ENCODE measurements at places on chromosomes 11 and 22.

DNA sequence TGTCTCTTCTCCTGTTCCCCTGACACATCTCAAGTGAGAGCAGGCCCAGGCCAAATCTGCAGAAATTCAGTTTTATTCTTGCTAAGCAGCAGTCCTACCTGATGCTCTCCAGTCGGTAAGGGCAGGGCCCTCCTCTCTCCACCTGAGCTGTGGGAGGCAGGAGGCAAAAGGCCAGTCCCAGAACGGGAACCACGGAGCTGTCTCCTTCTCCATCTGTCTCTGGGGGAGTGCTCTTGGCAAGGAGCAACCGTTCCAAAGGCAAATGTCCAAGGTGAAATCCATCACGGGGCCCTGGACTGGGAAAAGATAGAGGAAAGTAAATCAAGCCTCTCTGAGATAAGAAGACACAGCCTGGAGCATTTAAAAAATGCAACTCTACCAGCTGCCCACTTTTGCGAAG is 65.2 kb upstream of the CDON start:
- no peak for DNase-seq

DNA sequence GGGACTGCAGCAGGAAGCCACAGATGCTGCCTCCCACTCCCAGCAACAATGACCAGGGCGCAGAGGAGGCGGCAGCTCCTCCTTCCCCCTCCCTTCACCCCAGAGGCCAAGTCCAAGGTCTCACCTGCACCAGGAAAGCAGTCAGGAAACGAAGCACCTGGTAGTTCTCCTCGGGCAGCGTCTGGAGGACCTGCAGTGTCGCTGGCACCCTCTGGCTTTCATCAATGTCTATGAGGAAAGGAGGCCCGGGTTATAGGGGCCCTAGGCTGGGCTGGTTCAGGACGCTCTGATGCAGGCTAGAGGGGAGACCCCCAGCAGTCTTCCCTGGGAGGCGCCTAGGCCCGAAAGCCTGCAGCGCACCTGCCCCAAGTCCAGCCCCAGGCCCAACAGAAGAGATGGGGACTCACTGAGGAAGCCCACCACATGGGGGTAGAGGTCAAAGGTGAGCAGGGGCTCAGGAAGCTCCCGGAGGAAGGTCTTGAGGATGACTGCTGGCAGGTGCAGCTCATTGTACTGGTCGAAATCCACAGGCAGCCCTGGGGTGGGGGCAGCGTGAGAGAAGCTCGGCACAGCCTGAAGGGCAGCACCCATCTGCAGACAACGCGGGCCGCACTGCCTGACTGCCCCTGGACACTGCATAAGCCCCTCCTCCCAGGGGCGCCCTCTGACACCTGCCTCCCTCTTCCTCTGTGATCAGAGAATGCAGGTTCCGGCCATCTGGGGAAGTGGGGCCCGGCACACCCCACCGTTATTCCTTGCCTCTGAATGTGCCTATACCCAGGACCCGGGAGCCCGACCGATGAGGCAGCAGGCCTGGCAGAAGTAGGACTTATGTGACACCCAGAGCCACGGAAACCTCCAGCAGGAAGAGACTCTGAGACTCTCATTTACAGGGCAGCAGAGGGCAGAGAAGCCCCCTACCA is 20.9 kb downstream of the ARHGAP1 start:
- no peak for DNase-seq

- no peak for DNase-seq
Measured at GRCh38 chr11:95968585-95968984, 44.7 kb upstream of the MTMR2 start.

DNA sequence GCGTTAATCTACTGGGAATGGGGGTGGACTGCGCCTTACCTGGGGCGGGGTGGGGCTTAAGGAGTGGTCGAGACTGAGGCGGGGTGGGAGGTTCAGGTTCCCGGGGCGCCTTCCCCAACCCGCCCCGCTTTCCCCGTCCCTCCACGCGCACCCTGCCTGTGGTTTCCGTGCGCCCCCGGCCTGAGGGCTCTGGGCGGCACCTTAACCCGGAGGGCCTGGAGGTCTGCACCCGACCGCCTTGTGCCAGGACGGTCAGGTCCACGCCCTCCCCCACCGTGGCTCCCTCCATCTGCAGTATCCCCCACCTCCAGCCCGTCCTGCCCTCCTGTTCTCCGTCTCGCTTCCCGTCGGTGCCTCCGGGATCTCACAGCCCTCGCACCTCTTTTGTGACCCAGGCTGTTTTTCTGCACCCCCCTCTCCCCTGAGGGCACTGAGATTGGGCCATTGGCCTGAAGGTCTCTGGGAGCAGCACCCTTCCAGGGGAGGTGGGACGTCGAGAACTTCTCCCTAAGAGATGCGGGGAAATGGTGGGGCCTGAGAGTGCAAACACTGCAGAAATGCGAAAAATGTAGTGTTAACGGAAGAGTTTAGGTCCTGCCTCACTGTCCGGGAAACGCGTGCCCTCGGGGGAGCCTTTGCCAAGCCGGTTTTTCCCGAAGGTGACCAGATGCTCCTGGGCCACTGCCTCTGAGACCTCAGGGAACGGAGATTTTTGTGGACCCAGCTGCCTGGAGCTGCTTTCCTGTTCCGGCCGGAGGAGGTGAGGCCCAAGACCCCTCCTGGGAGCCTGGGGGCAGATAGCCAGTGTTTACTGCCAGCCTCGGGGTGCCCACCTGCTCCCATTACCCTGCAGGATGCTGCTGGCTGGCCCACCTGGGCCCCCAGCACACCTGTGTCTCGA is 1.2 kb upstream of the ASCL2 start:
- DNase-seq = no peak

- no peak for DNase-seq
Measured at GRCh38 chr11:74992852-74993251, 4.1 kb downstream of the NEU3 start.

DNA sequence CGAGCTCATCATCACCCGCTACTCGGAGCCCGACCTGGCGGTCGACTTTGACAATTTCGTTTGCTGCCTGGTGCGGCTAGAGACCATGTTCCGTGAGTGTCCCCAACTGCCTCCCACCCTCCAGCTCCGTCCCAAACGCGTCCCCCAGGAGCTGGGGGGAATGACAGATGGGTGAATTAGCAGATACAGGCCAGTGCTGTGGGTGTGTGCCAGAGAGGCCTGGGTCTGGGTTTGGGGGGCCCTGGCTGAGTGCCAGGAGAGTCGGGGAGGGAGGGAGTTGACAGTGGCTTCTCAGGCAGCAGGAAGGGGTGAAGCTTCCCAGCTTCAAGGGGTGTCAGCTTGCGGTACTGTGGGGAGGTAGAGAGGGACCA is 28.6 kb downstream of the CAPN1 start:
- no peak for DNase-seq

DNA sequence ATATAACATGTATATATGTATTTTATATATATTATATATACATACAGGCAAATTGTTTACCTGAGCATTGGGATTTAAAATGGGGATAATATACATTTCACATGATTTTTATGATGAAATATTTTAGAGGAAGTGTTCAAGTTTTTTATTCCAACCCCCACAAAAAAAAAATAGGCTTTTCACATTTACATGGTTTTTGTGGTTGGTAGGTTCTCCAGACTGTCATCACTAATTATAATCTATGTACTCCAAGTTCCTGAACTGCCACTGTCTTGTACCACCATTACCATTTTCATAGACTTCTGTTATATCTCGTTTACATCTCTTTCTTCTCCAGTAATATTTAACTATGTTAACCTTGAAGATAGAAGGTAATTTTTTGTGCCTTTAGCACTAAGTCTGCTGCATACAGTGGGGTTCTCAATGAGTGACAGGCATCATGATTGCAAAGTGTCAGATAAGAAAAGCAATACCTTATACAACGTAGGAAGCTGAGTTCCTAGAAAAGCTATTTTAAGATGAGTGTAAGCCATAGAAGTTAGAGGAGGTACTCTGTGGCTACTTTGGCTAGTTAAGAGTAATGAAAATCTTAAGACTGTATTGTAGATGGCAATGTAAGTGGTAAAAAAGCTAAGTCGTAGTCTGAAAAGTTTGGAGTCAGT is 5.2 kb downstream of the TMEM126A start:
- DNase-seq = no peak

- no peak for DNase-seq
Measured at GRCh38 chr11:70415191-70415590, 16.9 kb downstream of the CTTN start.

- DNase-seq = no peak
Measured at GRCh38 chr11:71420455-71421241, 27.5 kb downstream of the DHCR7 start.

DNA sequence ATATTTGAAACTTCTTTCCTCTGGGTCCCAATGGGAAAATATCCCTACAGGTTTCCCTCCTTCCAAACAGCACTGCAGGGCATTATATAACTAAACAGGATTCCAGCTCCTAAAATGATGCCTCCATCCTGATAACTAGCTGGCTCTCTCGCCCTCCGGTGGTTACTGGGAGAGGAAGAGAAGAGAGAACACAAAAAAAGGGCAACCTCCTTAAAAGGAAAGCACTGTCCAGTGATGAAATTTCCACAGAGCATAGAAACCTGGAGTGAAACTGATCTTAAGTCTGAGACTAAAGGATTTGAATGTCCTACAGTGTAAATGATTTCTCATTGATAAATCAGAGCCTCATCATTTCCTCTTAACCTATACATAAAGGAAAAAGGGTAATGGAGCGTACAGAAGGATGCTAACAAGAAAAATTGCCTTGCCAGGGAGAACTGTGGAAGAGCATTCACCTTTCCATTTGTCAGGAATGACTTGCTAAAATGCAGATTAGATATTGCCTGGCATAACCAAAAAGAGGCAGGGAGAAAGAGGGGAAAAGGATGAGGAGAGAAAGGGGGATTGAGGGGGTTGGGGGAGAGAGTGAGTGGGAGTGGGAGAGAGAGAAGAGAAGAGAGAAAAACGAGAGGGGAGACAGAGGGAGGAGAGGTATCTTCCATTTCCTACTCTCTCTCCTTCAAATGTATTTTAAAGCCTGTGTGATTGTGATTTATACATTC is 121.3 kb downstream of the APOL5 start:
- no peak for DNase-seq

GRCh38 chr11:85746670-85747069 is 60.7 kb upstream of the CCDC89 start:
- DNase-seq = no peak

DNA sequence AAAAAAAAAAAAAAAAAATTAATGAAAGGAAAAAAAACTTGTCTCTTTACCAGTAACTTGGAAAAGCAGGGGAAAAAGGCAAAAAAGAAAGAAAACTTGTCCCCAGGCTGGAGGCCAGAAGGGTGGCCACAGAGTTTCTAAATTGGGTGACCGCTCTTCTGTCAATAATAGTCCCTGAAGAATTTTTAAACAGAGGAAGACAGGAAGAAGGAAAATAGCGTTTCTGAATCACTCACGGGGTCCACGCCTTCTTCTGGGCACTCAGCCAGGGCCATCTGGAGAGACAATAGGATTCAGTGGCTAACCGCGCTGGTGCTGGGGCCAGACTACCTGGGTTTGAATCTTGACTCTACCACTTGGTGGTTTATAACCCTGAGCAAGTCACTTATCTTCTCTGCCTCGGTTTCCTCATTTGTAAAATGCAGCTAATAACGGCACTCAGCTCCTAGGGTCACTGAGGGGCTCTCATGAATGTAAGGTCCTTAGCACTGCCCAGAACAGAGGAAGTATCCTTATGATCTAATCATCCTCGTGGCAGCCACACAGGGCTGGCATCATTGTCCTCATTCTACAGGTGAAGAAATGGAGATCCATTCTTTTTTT is 7.0 kb downstream of the C11orf86 start:
- no peak for DNase-seq

GRCh38 chr11:22728600-22729389 is 62.4 kb downstream of the GAS2 start:
- DNase-seq = no peak

DNA sequence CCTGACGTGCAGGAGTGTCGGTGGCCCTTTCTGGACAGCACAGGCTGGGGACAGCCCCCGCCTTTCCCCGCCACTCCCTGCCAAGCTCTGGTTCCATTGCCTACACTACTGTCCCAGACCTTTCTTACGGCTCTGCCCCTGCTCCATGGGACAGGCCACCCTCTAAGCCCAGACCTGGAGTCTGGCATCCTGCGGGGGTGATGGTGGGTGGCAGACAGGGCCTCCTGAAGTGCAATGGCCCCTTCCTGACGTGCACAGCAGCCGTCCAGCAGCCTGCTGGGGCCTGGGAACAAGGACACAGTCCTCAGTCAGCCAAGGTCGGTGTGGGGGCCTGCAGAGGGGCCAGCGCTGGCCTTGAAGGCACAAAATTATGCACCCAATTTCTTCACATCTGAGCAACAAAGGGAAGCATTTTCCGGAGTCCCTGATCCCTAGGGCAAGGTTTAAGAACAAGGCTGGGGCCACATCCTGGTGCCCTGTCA is 79.7 kb upstream of the KCNQ1OT1 start:
- DNase-seq = no peak

GRCh38 chr11:67438158-67438902 is 848 bp upstream of the PTPRCAP start:
- DNase-seq = peak; percentile 63

DNA sequence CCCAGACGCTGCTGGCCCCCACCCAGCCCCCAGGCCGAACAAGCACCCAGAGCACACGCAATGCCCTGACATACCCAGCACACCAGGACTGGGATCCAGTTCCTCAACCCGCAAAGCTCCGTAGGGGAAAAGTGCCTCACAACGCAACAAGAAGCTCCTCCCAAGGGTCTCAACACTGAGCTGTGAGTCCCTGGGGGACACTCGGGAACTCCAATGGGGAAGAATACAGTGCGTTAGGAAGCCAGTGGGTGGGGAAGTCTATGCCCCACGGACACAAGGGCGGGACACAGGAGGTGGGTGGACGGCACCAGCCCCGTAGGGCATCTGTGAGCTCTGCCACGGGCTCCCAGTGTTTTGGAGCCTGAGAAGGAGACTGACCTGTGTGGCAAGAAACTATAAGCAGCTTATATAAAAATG is 1.6 kb downstream of the DEAF1 start:
- peak; percentile 40 for DNase-seq

DNA sequence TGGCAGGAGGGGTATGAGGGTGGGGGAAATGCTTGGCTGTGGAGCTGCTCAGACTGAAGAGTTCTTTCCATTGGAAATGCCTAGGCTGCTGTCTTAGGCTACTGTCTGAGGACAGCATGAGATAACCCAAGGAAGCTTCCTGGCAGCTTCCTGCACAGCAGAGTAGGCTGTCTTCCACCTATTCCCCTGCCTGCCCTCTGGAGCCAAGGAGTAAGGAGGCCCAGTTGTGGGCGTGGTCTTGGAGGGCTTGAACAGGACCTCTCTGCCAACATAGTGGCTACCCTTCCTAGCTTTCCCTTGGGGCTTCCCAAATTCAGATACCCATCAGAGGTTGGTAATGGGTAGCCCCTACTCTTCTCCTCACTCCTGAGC is 25.9 kb downstream of the PHLDB1 start:
- DNase-seq = no peak

GRCh38 chr11:70547821-70548670 is 149.7 kb downstream of the CTTN start:
- no peak for DNase-seq

DNA sequence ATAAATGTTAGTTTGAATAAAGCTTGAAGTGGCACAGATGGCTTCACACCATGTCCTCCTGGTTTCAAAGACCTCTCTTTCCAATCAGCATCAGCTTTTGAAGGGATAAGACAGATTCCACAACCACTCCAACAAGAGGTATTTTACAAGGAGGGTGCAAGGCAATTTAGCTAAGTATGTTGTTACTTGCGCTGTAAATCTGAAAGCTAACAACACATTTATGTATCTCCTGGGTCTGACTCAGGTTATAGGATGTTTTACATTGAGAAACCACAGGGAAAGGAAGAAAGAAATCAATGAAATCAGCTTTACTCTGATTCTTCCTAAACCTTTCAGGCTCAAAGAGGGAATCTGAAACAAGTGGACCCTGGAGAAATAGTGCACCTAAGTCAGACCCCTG is 12.1 kb downstream of the CWC15 start:
- no peak for DNase-seq

Data from stimulated activated naive CD4-positive, alpha-beta T cell (primary cell).